ENCODE measurements at places on chromosomes 12 and 14. TPM values are rescaled to one million over a fixed set of nuclear protein-coding genes. Genes with fewer than 3 reads are reported as not detected.

DNA sequence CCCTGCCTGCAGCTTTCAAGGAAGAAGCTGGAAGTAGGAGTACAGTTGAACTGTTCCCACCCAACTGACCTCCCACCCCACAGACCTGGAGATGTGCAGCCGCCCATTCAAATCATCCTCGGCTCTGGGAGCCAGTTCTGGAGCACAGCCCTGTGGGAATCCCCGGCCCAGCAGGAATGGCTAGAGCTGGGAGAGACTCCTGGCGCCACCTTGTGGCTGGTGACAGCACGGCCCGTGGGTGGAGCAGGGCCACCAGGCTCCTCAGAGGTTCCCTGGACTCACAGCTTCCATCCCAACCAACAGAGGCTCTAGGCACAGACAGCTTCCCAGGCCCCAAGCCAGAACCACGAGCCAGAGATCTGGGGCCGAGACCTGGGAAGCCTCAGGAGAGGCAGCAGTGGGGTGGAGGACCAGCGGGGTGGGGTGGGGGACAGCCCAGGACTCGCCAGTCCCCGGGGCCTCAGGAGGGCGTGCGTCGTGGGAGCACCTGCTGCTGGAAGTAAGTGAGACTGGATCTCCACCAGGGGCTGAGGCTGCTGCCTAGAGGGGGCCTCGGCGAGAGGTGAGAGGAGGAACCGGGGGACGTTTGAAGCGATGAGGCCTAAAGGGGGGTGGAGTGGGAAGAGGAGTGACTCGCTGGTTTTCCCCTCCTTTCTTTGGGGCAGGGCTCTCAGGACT lies 43.4 kb downstream of the RNF34 start:
- peak; percentile 29 for DNase-seq

RNF212B gene
- not detected for total RNA-seq

SLC5A8 gene
- total RNA-seq = not detected

MAP3K9 gene
- total RNA-seq = 10.7 TPM

DNA sequence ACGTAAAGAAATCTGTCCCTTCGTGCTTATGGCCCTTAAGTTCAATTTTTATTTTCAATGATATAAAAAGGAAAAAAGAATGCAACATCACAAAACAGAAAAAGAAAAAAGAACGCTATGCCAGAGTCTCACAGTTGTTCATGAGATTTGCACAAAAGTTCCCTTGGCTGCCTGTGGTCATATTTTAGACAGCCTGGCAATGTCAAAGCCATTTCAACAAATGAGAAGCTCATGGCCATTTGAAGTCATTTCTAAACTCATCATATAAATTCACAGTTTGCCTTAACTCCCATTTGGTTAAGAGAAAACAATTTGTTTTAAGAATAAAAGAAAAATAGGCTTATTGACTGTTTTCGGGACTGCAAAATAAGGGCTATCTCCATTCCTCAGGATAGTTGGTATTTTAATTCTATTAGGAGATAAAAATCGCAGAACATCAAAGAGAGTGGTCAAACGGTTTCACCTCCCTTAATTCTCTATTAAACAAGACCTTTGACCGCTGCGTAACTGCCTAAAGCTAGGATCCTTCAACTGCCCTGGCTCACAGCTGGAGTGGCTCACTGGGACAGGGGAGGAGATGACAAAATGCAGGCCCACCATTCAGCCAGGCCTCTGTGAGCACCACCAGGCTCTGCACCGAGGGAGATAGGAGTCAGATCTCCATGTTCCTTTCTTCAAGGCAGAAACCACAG lies 119.2 kb upstream of the DAAM1 start:
- DNase-seq = no peak

DNA sequence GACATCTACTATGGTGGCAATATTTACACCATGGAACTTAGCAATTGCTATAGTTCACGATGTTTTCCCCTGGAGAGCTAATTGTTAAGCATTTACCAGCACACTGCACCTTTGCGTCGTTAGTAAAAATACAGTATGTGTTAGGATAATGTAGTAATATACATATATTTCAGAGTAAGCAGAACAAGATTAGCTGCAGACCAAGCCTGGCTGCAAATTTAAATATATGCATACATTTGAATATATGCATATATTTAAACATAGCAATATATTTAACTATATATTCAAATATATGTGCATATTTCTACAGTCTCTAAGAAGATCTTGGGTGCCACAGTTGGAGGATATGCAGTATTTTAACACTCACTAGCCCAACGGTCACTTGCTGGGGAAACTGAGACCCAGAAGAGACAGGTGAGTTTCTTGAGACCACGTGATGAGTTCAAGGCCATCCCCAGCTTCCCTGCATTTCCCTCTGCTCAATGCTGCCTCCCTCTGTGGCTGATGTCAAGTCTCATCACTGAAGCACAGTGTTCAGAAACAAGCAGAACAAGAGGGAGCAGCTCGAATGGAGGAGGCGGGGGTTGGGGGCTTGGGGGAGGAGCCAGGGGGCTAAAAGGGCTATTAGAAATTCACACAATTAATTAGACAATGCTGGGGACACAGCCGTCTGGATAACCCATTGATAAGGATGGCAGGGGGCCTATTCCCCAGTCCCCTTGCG lies 708.0 kb downstream of the MED13L start:
- DNase-seq = peak; percentile 22

TMX1 gene
- total RNA-seq = 59.1 TPM

DNA sequence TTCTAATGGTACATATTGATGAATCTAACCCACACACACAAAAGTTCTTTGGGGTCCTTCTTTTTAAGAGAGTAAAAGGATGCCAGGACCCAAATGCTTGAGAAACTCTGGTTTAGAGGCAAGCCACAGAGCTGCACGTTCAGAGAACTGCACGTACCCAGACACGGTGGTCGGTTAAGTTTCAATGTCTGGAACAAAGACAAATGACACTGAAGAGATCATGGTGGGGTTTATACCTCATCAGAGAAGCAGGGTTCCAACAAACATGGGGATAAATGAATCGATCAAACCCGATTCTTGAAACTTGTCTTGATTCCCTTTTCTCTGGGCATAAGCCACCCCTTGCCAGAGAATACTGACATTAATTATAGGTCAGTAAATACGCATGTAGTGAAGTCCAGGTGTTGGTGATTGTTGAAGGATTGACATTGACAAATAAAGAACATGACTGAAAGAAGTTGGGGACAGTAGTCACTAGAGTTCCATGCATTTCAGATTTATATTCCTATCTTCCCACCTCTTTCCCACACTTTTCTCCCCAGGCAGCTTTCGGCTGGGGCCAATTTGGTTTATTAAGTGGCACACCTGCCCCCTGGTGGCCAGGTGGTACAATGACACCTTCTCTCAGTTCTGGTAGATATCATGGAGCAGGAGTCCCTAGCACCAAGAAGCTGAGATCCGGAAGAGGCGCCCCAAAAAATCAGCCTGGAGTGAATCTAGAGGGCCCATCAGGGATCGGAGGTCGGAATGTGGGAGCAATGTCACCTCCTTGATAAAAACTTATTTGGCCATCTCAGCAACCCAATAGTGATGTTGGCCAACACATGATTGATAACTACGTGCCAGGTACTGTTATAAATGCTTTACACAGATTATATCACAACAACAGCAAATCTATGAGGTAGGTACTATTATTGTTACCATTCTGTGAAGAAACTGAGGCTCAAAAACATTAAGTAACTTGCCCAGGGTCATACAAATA lies 17.8 kb upstream of the HDAC7 start:
- DNase-seq = no peak

BDKRB2 gene
- 0.89 TPM for total RNA-seq

- no peak for DNase-seq
These were observed 6.1 kb upstream of the IL26 start for GRCh38 chr12:68231691-68232090.

TPH2 gene
- total RNA-seq = 0.24 TPM

GRCh38 chr14:103052407-103052806 lies 4.9 kb downstream of the CDC42BPB start:
- no peak for DNase-seq

DNA sequence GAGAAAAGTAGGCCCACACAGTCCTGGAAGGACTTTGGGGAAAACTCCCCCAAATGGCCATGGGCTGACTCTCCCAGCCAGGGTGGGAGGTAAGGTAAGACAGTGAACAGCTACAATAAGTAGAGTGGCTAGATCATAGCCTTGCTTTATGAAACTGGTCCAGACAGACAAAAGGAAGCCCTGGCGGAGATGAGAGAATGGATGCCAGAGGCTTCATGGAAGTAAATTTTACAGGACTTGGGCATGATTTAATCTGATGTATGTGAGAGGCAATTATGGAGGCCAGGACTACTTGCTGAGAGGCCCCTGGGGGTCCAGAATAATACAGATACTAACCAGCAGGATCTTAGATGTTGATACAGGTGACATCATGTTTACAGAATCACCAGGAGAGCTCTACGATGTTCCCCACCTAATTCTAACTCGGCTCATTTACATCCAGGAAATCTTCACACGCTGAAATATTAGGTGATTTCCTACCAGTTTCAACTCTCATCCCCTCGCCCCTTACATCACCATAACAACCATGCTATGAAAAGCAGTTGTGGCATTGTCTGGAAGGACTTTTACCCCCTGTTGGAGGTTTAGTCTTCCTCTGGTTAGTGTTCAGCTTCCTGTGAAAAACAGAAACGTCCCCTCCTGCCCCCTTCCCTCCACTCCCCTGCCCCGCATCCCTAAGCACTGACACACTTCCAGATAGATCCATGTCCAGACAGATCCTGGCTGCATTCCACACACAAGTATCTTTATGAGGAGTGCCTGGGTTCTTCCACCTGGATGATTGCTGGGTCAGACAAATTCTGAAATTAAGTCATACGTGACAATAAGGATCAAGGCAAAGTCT lies 39.5 kb upstream of the NT5DC3 start:
- DNase-seq = no peak

GALNT8 gene
- 6.8 TPM for total RNA-seq

CSRNP2 gene
- 61.6 TPM for total RNA-seq

KCNJ8 gene
- total RNA-seq = 0.93 TPM

DNA sequence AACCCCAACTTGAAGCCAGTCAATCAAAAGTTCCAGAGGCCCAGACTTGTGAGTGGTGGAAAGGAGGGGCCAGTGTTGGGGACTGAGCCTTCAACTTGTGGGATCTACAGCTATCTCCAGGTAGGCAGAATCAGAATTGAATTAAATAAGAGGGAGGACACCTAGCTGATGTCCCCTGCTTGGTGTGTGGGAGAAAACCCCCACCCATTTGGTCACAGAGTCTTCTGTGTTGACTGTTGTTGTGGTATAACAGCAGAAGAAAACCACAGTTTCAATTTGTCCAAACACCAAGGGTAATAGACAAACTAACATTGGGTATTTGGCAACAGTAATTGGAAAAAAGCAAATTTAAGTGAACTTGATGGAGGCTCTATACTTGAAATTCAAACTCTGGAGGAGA lies 3.4 kb upstream of the GCH1 start:
- DNase-seq = no peak

- no peak for DNase-seq
These were observed 52.0 kb downstream of the PRORP start for GRCh38 chr14:35174342-35174741.

AICDA gene
- not detected for total RNA-seq

BIN2 gene
- total RNA-seq = not detected

GRCh38 chr12:93857991-93858447 lies 180.8 kb downstream of the CRADD start:
- no peak for DNase-seq

PTPRQ gene
- 0.18 TPM for total RNA-seq

ATF7IP gene
- total RNA-seq = 115 TPM

OR6S1 gene
- not detected for total RNA-seq

DNA sequence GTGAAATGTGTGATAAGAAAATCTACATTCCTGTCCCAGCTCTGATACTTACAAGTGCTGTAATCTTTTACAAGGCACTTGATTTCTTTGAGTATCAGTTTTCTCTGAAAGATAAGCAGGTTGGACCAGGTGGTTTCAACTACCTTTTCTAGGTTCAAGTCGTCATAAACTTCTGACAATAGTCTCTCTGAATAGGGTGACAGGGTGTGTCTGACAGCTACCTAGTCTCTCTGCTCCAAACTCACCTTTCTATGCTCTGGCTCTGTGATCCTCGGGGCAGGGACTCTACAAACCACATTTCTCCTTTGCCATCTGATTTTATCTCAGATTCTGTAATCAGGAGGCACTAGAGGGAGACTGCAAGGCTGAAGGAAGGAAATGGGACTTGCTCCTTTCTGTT lies 137.7 kb upstream of the SYT1 start:
- DNase-seq = no peak

DNA sequence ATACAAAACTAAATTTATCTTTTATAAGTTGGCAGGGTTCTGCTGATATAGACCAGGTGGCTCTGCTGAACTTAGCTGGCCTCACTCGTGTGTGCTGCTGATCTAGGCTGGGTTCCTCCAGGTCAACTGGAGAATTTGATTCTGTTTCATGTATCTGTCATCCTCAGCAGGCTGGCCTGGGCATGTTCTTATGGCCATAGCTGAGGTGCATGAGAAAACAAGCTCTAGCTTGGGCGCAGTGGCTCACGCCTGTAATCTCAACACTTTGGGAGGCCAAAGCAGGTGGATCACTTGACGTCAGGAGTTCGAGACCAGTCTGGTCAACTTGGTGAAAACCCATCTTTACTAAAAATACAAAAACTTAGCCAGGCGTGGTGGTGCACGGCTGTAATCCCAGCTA lies 24.3 kb upstream of the BCL2L14 start:
- no peak for DNase-seq

DNA sequence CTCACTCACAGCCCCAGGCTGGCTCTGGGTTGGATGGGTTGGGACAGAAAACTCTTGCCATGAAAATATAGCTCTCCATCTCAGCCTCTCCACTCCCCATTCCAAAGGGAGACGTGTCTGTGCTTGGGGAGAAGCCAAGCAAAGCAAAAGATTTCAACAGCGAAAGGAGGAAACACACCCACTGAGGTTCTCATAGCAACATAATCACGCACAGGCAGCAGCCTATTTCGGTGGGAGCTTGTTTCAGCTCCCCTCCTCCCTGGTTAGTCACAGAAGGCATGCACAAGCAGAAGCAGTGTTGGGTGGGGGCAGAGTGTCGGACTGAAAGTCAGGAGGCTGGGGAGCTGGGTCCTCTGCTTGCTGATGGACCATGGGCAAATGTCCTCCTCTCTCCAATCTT lies 1.9 kb upstream of the PRMT8 start:
- peak; percentile 29 for DNase-seq

ADAM21 gene
- 0.94 TPM for total RNA-seq

GRCh38 chr12:51124504-51124903 lies 41.1 kb upstream of the CSRNP2 start:
- DNase-seq = no peak

DNA sequence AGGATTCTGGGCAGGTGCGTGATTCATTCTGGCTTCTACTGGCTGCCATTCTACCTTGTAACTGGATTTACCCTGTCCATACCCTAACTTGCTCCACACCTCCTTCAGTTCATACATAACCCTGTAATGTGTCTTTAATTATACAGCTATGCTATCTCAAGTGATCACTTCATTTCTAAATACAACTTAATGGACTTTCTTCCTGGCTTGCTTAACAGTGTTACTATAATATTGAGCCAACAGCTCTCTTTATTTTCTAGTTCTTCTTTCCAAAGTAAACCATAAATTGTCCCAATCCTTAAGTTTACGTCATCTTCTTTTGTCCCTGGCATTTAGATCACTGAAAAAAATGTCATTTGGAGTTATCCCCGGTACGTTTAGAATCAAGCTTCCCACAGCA lies 75.9 kb upstream of the KCNJ8 start:
- no peak for DNase-seq

All from astrocyte (in vitro differentiated cells and primary cell).